ENCODE measurements at places on chromosomes 16 and 17. TPM values are rescaled to one million over a fixed set of nuclear protein-coding genes. Genes with fewer than 3 reads are reported as not detected.

GRCh38 chr16:17972460-17972943 lies 364.0 kb downstream of the NPIPA8 start:
- no peak for DNase-seq

The ALDH3A1 gene
- total RNA-seq: not detected

- DNase-seq: peak; percentile 59
Measured at GRCh38 chr17:76527430-76528111, 9.9 kb downstream of the CYGB start.

DNA sequence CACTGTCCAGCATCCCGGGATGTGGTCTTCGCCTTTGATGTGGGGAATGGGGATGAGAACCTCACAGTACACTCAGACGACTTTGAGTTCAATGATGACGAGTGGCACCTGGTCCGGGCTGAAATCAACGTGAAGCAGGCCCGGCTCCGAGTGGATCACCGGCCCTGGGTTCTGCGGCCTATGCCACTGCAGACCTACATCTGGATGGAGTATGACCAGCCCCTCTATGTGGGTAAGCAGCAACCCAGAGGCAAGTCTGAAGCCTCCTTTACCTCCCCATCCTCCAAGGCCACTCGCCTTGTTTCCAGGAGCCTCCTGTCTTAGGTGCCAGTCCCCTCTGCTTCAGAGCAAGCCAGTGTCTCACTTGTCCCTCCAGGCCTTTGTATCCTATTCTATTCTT lies 10.2 kb downstream of the CNTNAP1 start:
- DNase-seq: no peak

DNA sequence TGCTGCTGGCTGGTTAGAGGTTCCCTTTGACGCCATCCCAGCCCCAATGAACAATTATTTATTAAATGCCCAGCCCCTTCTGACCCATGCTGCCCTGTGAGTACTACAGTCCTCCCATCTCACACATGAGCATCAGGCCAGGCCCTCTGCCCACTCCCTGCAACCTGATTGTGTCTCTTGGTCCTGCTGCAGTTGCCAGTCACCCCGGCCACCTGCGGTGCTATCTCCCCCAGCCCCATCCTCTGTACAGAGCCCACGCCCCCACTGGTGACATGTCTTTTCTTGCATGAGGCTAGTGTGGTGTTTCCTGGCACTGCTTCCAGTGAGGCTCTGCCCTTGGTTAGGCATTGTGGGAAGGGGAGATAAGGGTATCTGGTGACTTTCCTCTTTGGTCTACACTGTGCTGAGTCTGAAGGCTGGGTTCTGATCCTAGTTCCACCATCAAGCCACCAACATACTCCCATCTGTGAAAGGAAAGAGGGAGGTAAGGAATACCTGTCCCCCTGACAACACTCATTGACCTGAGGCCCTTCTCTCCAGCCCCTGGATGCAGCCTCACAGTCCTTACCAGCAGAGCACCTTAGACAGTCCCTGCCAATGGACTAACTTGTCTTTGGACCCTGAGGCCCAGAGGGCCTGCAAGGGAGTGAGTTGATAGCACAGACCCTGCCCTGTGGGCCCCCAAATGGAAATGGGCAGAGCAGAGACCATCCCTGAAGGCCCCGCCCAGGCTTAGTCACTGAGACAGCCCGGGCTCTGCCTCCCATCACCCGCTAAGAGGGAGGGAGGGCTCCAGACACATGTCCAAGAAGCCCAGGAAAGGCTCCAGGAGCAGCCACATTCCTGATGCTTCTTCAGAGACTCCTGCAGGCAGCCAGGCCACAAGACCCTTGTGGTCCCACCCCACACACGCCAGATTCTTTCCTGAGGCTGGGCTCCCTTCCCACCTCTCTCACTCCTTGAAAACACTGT lies 11.3 kb downstream of the CX3CL1 start:
- DNase-seq: no peak

GRCh38 chr16:57475711-57476339 lies 10.5 kb downstream of the DOK4 start:
- peak; percentile 50 for DNase-seq

GRCh38 chr16:66036793-66037715 lies 329.4 kb upstream of the CDH5 start:
- DNase-seq: no peak

DNA sequence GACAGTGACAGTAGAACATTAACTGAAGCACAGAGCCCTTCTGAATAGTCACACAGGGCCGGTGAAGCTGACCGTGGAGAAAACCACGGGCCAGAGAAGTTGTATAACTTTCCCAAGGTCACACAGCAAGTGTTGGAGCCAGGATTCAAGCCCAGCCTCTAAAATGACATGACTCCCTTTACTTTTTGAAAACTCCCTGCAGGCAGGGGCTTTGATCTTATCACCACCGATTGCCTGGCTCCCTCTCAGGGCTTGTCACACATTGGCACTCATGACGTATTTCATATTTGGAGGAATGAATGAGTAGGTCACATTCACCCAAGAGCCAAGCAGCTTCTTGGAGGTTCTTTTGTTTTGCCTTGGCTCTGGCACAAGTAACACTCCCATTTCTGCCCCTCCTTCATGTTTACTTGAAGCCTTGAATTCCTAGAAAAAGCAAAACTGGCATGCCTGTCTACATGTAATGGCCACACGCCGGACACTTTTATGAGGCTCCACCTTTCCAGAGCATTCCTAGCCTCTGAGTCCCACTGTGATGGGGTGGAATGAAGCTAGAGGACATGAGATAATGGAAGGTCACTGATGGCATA lies 13.3 kb upstream of the RBBP6 start:
- DNase-seq: no peak

The SLC22A31 gene
- total RNA-seq: 0.77 TPM

GRCh38 chr17:73007407-73007806 lies 85.1 kb downstream of the SLC39A11 start:
- DNase-seq: no peak

- no peak for DNase-seq
Measured at GRCh38 chr17:37676115-37676925, 33.1 kb upstream of the DDX52 start.

- no peak for DNase-seq
Measured at GRCh38 chr17:1580979-1581676, 18.5 kb upstream of the PITPNA start.

The OTOA gene
- not detected for total RNA-seq

DNA sequence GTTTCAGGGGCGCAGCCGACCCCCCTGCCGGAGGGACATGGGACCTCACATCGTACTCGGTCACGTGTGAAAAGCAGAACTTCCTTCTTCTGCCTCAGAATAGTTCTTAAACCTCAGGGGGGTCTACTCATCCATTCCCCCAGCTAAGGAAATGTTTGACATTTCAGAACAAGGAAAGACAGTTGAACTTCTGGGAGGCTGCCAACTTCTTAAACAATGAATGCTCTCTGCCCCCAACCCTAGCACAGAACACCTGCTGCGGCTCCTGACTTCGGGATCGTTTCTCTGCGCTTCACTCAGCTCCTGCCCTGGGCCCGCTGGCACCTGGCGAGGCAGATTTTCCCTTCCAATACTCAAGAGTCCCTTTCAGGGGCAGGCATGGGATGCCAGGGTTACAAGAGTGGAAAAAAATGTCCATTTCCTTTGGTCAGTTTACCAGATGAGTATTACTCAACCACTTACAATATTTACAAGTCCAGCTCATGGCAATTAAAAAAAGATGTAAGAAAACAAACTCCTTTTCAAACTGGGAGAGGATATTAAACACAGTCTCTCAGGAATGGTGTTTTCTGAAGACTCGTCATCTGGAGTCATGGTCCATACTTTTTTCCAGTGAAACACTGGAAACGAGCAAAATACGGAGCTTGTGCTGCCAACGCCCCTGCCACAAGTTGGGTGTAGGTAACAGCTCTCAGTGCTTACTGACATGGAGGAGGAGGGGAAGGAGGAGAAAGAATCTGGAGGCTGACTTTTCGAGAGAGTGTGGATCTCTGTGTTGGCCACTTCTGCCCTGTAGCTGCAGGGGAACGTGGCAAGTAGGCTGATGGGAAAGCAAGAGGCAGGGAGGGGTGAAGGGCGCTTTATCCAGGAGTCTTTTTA lies 235.7 kb downstream of the NTN1 start:
- DNase-seq: peak; percentile 59

DNA sequence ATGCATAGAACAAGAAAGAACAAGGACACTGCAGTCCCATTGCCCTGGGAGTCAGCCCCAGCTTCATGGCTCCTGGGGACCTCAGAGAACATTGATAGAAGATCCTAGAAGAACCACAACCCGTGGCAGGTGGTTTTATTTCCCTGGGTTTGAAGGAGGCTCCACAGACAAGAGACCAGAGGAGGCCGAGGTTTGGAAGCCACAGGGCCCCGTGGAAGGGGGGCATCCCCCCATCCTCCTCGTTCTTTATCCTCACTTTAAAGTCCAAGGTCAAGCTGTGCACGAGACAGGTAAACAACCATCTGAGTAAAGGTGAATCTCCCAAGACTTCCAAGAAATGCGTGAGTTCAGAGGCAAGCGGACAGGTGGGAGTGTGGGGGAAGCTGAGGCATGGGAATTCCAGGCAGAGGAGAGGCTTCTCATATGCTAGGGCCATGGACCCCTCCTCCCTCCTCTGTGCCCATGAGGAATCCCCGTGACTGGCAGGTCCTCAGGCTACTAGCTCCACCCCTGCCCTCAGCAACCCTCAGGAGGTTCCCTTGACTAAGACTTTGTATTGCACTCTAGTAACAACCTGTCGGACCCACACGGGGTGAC lies 849 bp upstream of the SULT1A1 start:
- DNase-seq: no peak

GRCh38 chr16:4675864-4676786 lies 17.2 kb upstream of the NUDT16L1 start:
- no peak for DNase-seq

GRCh38 chr16:67888331-67888730 lies 3.6 kb downstream of the NRN1L start:
- no peak for DNase-seq

GRCh38 chr17:76088868-76089576 lies 10.0 kb downstream of the ZACN start:
- DNase-seq: no peak

The BCO1 gene
- total RNA-seq: 0.24 TPM

GRCh38 chr17:47726796-47727703 lies 6.0 kb upstream of the TBX21 start:
- no peak for DNase-seq

The USP10 gene
- total RNA-seq: 46.8 TPM

GRCh38 chr16:84791088-84791487 lies 28.7 kb upstream of the CRISPLD2 start:
- DNase-seq: no peak

- DNase-seq: peak; percentile 73
Measured at GRCh38 chr17:76240461-76241203, at the start of gene RNF157. Gene RNF157 (minus strand): TSS chr17:76240493. CDS start chr17:76240240, 253 bp downstream.

Measured in SK-MEL-5 (cell line).